Activated naive CD4-positive, alpha-beta T cell treated with anti-CD3 and anti-CD28 coated beads, Interleukin-2, amount 50 U/mL, for 16 hours (primary cell): ENCODE measurements at places on chromosomes 2 and 18.

GRCh38 chr2:170716851-170717598 lies 1.9 kb downstream of the SP5 start:
- DNase-seq, result peak; percentile 43

DNA sequence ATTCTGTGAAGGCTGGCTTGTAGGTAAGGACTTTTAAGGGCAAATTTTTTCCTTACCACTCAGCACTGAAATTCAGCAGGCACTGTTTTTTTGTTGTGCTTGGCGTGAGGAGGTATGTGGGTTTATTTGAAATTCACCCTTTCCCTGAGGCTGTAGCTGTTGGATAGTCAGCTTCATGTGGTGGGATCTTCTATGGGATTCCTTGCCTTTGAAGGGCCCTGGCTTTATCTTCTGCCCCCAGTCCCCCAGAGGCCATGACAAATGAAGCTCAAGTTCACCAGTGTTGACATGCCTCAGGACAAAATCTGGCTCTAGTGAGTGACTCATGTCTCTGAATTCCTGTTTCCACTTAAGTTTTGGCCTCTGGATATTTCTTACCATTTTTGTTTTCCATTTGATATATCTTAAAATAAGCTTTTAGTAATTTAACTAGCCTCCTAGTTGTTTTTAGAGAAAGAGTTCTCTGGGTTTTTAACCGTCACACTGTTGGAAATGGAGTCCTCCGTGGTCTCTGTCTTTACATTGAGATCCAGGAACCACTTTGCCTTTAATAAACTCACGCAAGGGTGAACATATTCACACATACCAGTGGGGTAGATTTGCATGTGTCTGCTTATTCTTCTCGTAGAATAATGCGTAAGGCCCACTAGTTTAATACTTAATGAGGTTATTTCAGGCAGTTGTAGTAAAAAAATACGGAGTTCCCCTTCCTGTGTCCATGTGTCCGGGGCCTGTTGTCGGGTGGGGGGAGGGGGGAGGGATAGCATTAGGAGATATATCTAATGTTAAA lies 211.1 kb upstream of the FAM98A start:
- no peak for DNase-seq

GRCh38 chr2:11248-11941 lies 34.9 kb downstream of the FAM110C start:
- peak; percentile 57 for DNase-seq

DNA sequence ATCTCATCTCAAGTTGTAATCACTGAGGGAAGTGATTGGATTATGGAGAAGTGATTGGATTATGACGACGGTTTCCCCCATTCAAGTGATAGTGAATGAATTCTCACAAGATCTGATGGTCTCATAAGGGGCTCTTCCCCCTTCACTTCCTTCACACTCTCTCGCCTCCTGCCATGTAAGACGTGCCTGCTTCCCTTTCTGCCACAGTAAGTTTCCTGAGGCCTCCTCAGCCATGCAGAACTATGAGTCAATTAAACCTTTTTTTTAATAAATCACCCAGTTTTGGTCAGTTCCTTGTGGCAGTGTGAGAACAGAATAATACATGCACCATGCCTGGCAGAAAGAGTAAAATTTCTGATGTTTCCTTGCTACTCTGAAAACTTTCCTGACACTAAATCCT lies 36.6 kb downstream of the CEP68 start:
- DNase-seq, result no peak

DNA sequence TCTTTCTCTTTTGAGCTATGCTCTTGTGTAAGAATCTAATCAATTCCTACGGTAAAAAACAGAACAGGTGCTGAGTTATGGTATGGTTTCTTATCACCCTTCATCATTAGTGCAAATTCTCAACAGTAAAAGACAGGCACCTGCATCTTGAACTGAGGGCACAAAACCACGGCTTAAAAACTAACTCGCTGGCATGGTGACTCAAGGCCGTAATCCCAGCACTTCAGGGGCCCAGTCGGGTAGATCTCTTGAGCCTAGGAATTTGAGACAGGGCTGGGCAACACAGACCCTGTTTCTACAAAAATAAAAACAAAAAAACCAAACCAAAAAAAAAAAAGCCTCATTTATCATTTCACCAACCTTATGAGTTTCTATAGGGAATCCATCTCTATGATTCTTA lies 33.3 kb downstream of the THAP4 start:
- no peak for DNase-seq

DNA sequence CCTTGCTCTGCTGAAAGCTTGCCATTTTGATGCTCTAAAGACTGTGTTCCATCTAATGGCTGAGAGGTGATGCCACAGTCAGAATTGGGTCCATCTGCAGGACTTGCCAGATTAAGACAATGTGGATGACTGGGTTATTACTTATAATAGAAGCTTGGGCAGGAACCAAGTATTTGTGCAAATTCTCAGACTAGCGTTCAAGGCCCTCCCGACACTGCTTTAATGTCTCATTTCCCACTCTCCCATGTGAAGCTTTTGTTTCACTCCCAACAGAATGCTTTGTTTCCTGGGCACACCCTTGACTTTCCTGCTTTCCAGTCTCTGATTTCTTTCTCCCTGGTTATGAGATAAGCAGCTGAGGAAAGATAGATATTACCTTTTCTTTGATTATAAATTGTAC lies 215.8 kb downstream of the KCNS3 start:
- DNase-seq, result no peak
